Naive B cell (primary cell): ENCODE measurements at places on chromosomes 16 and 17.

DNA sequence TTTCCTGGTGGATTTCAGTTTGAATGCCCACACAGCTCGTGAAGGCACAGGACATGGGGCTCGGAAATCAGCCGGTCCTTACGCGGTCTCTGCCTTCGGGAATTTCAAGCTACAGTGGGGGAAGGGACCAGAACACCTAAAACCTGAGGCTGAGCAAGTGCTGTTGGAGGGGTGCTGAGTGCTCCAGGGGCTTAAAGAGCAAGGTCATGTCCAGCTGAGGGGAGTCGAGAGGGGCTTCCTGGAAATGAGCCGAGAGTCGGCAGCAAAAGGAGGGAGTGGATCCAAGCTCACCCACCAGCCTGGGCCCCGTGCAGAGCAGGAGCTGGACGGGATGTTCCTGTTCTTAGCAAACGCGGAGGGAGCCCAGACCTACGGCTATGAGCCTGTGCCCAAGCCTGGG is 73.2 kb upstream of the RPL38 start:
- DNase-seq: no peak
- no peak overlapping the region for H3K4me3 ChIP-seq
- no peaks in the 10 kb centered on the region for H3K4me1 ChIP-seq
- H3K27me3 ChIP-seq: peaks cover 69% of the 10 kb centered on the region
- no peak overlapping the region for H3K27ac ChIP-seq
- peaks cover 13% of the 10 kb centered on the region for H3K36me3 ChIP-seq

DNA sequence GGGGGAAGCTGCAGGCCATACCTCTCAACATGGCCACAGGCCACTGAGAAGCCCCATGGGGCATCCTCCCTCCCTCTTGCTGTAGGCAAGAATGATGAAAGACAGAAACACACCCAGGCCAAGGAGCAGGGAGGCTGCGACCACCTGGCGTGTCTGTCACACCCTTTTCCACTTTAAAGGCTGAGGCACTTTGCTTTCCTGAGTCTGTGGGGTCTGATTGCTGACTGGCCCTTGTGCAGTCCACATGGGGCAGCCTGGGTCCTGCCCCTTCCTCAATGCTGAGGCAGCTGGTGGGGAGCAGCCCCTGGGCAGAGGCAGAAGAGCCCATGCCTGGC is 8.7 kb downstream of the TMEM204 start:
- DNase-seq: no peak
- H3K4me3 ChIP-seq: no peak overlapping the region
- H3K27me3 ChIP-seq: peaks cover under 1% of the 10 kb centered on the region
- H3K4me1 ChIP-seq: peaks cover 56% of the 10 kb centered on the region
- H3K36me3 ChIP-seq: no peaks in the 10 kb centered on the region

- DNase-seq: peak; percentile 42
- H3K4me1 ChIP-seq: peaks cover 54% of the 10 kb centered on the region
- peak overlapping the region; percentile 63 for H3K4me3 ChIP-seq
- peaks cover 10% of the 10 kb centered on the region for H3K36me3 ChIP-seq
- no peaks in the 10 kb centered on the region for H3K27me3 ChIP-seq
- peak overlapping the region; percentile 86 for H3K27ac ChIP-seq
Observed at GRCh38 chr17:16947470-16947869, 24.4 kb downstream of the TNFRSF13B start.

DNA sequence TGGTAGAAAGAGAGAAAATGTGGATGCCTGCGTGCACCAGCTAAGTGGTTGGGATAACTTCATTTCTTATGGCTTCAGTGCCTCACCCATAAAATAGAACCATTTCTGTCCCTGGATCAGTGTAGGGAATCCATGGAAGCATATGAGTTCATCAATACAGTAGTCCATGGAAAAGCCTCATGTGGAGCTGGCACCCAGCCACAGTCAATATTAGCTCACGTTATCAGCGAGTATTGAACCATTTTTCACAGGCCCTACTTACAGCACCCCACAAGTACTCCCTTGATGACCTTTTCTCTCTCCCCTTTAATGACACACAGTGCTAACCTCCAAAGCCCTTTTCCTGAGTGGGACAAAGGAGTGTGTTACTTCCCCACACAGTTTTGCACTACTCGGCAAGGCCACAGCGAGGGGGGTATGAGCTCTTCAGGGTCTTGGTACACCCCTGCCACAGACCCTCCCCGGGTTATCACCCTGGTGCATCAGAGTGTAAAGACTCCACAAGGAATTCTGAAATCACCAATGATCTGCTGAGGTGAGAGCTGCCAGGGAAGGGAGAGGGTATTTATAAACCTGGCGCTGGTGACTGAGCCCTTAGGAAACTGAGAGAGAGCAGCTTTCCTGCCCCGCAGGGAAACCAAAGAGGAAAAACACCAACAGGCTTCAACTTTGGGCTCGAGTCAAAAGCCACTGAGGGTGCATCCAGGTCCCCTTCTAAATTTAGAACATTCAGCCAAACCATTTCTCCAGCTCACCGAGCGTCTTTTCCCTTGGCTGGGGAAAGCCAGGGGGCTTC is 36.9 kb downstream of the DYNLRB2 start:
- H3K27ac ChIP-seq: no peak overlapping the region
- no peak overlapping the region for H3K4me3 ChIP-seq
- DNase-seq: no peak
- no peaks in the 10 kb centered on the region for H3K36me3 ChIP-seq

DNA sequence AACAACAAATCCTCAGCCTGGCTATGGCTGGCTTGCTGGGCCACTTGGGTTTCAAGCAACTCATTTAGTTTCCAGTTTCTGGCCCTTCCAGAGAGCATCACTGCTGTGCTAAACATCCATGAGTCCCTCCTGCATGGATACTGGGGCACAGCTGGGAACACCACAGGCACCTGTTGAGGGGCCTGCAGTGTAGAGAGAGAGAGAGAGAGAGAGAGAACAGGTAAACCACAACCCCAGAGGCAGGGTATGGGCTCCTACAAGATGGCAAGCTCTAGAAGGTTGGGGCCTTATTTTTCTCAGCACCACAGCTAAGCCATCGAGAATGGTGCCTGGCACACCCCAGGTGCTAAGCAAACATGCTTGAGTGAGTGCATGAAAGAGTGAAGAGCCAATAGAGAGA is 120.3 kb downstream of the RBFOX3 start:
- no peaks in the 10 kb centered on the region for H3K4me1 ChIP-seq

DNA sequence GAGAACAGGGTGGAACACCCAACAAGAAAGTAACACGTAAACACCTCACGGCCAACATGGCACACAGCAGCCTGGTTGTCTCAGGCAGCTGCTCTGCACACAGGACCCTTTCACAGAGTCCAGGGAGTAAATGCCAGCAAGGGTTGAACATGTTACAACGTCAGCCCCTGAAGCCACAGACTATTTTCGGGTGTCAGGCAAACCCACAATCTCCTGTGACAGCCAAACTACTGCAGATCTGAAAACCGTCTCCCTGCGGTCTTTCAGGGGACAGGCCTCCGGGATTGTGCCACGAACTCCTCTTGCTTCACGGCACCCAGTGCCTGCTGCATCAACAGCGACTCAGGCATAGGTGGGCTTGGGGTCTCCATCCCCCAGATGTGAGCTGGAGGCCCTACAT is 127.7 kb downstream of the XYLT1 start:
- peak overlapping the region; percentile 90 for H3K4me3 ChIP-seq
- peak; percentile 76 for DNase-seq
- no peaks in the 10 kb centered on the region for H3K27me3 ChIP-seq
- H3K4me1 ChIP-seq: peaks cover 82% of the 10 kb centered on the region
- no peaks in the 10 kb centered on the region for H3K36me3 ChIP-seq

- no peaks in the 10 kb centered on the region for H3K27me3 ChIP-seq
- H3K36me3 ChIP-seq: no peaks in the 10 kb centered on the region
- peaks cover 16% of the 10 kb centered on the region for H3K4me1 ChIP-seq
- DNase-seq: no peak
- no peak overlapping the region for H3K4me3 ChIP-seq
Observed at GRCh38 chr17:76572201-76572910, 13.3 kb downstream of the ST6GALNAC2 start.

GRCh38 chr16:82470016-82470415 is 156.8 kb upstream of the CDH13 start:
- H3K27ac ChIP-seq: no peak overlapping the region
- no peak for DNase-seq
- peaks cover 19% of the 10 kb centered on the region for H3K27me3 ChIP-seq
- H3K36me3 ChIP-seq: peaks cover 9% of the 10 kb centered on the region
- no peaks in the 10 kb centered on the region for H3K4me1 ChIP-seq

GRCh38 chr16:8489580-8489979 is 100.7 kb downstream of the TMEM114 start:
- no peak overlapping the region for H3K4me3 ChIP-seq
- no peak overlapping the region for H3K27ac ChIP-seq
- DNase-seq: no peak
- no peaks in the 10 kb centered on the region for H3K4me1 ChIP-seq

GRCh38 chr17:11438673-11439072 is 159.6 kb upstream of the DNAH9 start:
- no peaks in the 10 kb centered on the region for H3K36me3 ChIP-seq
- H3K4me3 ChIP-seq: no peak overlapping the region
- H3K27ac ChIP-seq: no peak overlapping the region
- no peaks in the 10 kb centered on the region for H3K4me1 ChIP-seq
- H3K27me3 ChIP-seq: no peaks in the 10 kb centered on the region

- H3K4me1 ChIP-seq: peaks cover 46% of the 10 kb centered on the region
- peak overlapping the region; percentile 99 for H3K27ac ChIP-seq
- no peaks in the 10 kb centered on the region for H3K27me3 ChIP-seq
- H3K4me3 ChIP-seq: peak overlapping the region; percentile 97
Observed at GRCh38 chr17:68512960-68513474, 787 bp downstream of the PRKAR1A start.

DNA sequence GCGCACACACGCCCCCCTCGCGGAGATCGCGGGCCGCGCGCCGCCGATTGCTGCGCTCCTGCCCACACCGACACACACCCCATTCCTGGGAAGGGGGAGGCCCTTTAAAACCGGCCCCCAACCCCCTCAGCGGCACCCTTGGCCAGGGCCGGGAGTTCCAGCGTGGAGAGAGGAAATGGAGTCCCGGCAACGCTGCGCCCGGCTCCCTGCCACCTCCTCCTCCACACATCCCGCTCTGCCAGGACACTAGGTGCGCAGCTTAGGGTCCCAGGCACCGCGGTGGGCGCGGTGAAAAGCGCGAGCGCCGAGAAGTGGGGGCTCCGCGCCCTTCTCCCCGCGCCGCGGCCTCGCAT is 397 bp downstream of the CDC42EP4 start:
- H3K4me3 ChIP-seq: peak overlapping the region; percentile 89
- peak overlapping the region; percentile 38 for H3K27ac ChIP-seq
- peaks cover 13% of the 10 kb centered on the region for H3K4me1 ChIP-seq

GRCh38 chr17:68498479-68499326 is 13.5 kb upstream of the PRKAR1A start:
- peak overlapping the region; percentile 12 for H3K4me3 ChIP-seq
- peak overlapping the region; percentile 95 for H3K27ac ChIP-seq
- no peak for DNase-seq
- no peaks in the 10 kb centered on the region for H3K27me3 ChIP-seq

- peaks cover 9% of the 10 kb centered on the region for H3K4me1 ChIP-seq
- no peak within 1 kb of the TSS for H3K4me3 ChIP-seq
- no peaks in the 10 kb centered on the region for H3K27me3 ChIP-seq
- peak within 1 kb of the TSS; percentile 20 for H3K27ac ChIP-seq
- no peak for DNase-seq
Observed at GRCh38 chr16:88866151-88866920, at the start of gene PABPN1L. Gene PABPN1L, minus strand, starts transcription at chr16:88866660. Its CDS starts 54 bp downstream, at chr16:88866606.

DNA sequence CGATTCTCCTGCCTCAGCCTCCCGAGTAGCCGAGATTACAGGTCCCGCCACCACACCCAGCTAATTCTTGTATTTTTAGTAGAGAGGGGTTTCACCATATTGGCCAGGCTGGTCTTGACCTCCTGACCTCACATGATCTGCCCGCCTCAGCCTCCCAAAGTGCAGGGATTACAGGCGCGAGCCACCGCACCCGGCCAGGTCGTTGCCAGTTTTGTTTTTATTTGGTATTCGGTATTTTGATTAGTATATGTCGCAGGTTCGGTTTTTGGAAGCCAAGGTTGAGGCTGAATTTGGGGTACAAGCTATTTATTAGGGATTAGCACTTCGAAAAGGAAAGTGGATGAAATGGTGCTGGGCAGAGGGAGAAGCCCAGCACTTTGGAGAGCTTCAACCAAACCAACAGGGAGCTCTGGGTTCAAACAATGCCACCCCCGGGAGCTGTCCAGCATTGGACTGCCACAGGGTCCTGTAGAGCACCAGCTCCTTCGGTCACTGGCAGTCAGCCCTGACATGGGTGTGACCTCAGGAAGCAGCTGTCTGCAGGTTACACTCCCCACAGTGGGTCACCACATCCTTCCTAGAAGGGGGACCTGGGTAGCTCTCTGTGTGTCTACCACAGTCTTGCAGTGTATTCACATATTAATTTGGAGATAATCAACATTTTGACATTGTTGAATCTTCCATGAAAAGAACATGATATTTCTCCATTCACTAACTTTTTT is 1.5 kb upstream of the CLEC10A start:
- H3K4me3 ChIP-seq: no peak overlapping the region
- peaks cover 9% of the 10 kb centered on the region for H3K4me1 ChIP-seq
- DNase-seq: peak; percentile 17
- H3K36me3 ChIP-seq: no peaks in the 10 kb centered on the region

GRCh38 chr17:28935744-28936460 is 15.4 kb downstream of the PHF12 start:
- no peaks in the 10 kb centered on the region for H3K27me3 ChIP-seq
- no peaks in the 10 kb centered on the region for H3K36me3 ChIP-seq
- no peak overlapping the region for H3K4me3 ChIP-seq
- no peak overlapping the region for H3K27ac ChIP-seq
- DNase-seq: no peak
- peaks cover 52% of the 10 kb centered on the region for H3K4me1 ChIP-seq

GRCh38 chr17:60678118-60678444 is 430 bp downstream of the BCAS3 start:
- peak overlapping the region; percentile 99 for H3K4me3 ChIP-seq
- DNase-seq: no peak
- peaks cover 18% of the 10 kb centered on the region for H3K4me1 ChIP-seq
- H3K27me3 ChIP-seq: no peaks in the 10 kb centered on the region

- H3K27ac ChIP-seq: no peak overlapping the region
- no peaks in the 10 kb centered on the region for H3K27me3 ChIP-seq
- no peaks in the 10 kb centered on the region for H3K36me3 ChIP-seq
- no peak for DNase-seq
- H3K4me1 ChIP-seq: peaks cover 31% of the 10 kb centered on the region
- peak overlapping the region; percentile 41 for H3K4me3 ChIP-seq
Observed at GRCh38 chr17:75265614-75266315, 4.1 kb downstream of the MRPS7 start.

GRCh38 chr17:51200295-51200694 is 34.1 kb downstream of the NME2 start:
- H3K27me3 ChIP-seq: no peaks in the 10 kb centered on the region
- DNase-seq: no peak
- no peak overlapping the region for H3K27ac ChIP-seq
- peaks cover 17% of the 10 kb centered on the region for H3K36me3 ChIP-seq
- H3K4me3 ChIP-seq: no peak overlapping the region

DNA sequence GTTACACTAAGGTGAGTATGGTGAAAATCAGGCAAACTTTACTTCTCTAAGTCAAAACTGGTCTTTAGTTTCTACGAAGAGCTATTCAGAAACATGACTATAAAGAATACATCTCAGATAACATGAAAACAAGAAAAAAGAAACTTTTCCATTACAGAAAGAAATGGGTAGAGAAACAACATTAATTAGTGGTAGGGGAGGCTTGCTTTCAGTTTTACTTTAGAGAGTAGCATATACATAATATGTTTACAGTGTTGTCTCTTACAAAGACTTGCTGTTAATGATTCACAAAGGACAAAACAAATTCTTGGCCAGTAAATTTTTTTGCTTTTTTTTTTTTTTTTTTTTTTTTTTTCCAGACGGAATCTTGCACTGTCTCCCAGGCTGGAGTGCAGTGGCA is 34.2 kb downstream of the CRLF3 start:
- no peak for DNase-seq
- H3K36me3 ChIP-seq: peaks cover 11% of the 10 kb centered on the region
- H3K4me3 ChIP-seq: no peak overlapping the region
- no peaks in the 10 kb centered on the region for H3K27me3 ChIP-seq
